ENCODE measurements at places on chromosomes 13 and 19.
A peak's percentile ranks its signal among the peaks of the same experiment; 100 is the strongest.

- peak; percentile 62 for DNase-seq
These were observed 7.9 kb downstream of the DCAF15 start for GRCh38 chr19:13959962-13960862.

DNA sequence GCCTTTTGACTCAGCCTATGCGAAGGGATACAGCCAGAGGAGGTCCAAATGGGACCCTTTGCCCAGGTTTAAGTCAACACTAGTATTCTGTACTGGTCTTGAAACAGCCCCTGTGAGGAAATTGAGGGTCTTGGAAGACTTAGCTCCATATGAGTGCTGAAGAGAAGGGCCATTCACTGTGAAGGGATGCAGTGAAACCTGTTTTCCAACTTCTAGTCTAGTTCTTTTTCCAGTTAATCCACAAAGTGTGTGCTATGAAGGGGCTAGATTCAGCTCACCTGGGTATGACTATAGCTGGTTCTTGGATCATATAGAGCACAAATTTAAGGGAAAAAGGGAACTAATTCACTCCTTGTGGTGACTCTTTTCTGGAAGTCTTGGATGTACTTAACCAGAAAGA, 4.0 kb downstream of the ZBTB32 start:
- DNase-seq = no peak

- no peak for DNase-seq
These were observed 23.3 kb downstream of the SERP2 start for GRCh38 chr13:44396701-44397580.

DNA sequence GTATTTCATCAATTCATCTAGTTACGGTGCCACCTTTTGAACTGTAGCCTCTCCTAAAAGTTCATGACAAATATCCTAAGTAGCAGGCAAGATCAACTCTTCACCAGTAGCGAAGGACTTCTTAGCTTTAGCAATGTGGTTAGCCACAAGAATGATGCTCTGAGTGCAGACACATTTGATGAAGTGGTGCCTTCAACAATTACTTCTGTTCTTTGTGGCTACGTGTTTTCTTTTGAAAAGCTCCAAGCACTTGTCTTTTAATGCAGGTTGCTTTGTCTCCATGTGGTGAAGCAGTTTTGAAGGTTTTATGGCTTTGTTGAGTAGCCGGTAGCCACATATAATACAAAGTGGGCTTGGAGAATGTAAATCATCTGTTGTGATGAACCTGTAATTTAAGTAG, 194.7 kb downstream of the B3GLCT start:
- DNase-seq = no peak

DNA sequence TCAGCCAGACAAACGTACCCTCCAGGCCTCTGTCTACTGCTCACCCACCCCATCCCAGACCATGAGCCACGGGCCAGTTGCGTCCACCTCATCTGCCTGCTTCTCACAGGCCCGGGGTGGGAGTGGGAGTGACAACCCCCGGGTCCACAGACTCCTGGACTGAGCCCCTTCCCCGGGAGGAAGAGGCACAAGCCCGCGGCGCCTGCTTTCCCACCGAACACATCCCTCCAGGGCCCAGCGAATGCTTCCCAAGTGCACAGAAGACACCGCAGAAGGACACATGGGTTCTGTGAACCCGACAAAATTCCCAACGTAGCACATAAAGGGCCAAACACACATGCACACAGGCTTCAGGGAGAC, 18.0 kb upstream of the PLPP2 start:
- no peak for DNase-seq

DNA sequence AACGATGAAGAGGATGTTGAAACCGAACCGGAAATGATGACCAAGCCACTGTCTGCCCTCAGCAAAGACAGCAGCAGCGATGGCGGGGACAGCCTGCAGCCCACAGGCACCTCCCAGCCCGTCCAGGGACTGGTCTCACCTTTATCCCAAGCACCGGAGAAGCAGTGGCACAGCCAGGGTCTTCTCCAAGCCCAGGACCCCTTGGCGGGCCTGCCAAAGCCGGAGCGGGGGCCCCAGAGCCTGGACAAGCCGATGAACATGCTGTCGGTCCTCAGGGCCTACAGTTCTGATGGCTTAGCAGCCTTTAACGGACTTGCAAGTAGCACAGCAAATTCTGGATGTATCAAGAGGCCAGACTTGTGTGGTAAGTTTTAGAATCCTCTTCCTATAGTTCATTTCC, 177.0 kb downstream of the ZNF536 start:
- DNase-seq = no peak

GRCh38 chr19:294946-295686, 3.9 kb upstream of the PLPP2 start:
- DNase-seq = peak; percentile 81

DNA sequence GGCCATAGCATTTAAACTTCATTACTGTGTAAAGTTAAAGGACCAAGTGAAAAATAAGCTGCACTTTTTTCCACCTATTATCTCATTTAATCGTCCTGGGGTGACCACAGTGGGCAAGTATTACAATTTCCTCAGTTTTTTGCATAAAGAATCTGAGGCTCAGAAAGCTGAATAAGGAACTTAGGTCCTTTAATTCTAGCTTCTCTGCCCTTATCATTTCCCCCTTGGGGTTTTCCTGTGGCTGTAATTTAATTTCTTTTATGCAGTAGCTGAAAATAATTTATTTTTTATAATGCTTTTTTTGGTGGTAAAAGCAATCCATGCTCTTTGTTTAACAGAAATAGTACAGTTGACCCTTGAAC, 59.8 kb upstream of the RCBTB2 start:
- no peak for DNase-seq

GRCh38 chr19:11203194-11204075, 6.1 kb upstream of the KANK2 start:
- peak; percentile 91 for DNase-seq

- no peak for DNase-seq
These were observed 243.7 kb downstream of the DNAJC15 start for GRCh38 chr13:43266936-43267615.

- DNase-seq = no peak
These were observed 5.8 kb downstream of the DYRK1B start for GRCh38 chr19:39828015-39828653.

DNA sequence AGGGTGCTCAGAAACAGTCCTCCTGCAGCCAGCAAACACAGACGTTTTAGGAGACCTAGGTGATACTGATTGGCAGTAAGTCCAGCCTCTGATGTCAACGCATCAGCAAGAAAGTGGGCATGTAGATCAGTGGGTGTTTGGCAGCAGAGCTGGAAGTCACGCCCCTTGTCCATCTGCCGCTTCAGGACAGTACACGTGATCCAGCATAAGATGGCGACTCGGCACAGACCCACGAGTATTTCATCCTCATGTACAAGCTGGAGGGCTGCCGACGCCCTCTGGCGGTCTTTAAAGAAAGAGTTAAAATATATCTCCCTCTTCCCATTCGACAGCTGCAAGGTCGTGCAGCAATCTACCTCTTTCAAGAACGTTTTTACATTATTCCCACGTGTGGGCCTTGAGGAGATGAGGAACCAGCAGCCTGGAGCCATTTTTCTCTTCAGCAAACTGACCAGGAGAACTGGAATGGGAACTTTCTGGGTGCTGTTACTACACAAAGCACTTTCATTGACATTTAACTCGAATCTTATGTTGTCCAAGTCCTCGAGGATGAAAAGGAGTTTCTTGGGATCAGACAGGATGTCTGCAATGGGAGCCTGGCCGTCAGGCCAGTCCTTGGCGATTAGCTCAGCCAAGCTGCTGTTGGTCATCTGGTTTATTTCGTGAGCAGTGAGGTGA, 22.3 kb downstream of the NLRP11 start:
- peak; percentile 46 for DNase-seq

DNA sequence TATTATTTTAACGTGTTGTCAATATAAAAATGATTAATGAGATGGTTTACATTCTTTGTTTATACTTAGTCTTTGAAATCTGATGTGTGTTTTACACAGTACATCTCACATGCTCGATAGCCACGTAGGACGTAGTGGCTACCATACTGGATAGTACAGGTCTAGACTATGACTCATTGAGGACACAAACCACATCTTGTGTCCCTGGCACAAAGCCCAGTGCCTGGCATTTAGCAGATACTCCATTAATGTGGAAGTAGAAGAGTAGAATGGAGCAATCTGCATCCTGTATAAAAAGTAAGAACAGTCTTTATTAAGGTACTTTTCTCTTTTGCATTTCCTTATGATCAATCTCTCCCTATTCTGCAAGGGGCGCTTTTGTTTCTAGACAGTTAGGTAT, 49.0 kb upstream of the FRY start:
- peak; percentile 60 for DNase-seq

GRCh38 chr19:55398200-55398925, 9.2 kb downstream of the UBE2S start:
- DNase-seq = no peak

DNA sequence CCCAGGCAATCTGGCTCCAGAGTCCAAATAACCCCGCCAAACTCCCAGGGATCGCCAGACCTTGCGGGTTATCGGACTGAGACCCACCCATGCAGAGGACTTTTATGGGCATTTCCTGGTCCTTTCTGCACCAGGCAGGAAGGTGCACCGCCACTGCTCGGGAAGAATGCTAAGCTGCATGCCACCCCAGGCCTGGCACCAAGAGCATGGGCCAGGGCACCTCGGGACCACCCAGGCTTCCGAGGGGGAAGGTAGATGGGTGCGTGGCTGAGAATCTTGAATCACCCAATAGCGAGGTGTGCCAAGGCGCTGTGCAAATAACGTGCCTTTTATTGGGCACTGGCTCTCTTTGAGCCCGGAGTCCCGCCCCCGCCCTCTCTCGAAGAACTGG, 422 bp upstream of the ZNF575 start:
- no peak for DNase-seq

- no peak for DNase-seq
These were observed 42.6 kb downstream of the MRPL57 start for GRCh38 chr13:21219036-21219381.

DNA sequence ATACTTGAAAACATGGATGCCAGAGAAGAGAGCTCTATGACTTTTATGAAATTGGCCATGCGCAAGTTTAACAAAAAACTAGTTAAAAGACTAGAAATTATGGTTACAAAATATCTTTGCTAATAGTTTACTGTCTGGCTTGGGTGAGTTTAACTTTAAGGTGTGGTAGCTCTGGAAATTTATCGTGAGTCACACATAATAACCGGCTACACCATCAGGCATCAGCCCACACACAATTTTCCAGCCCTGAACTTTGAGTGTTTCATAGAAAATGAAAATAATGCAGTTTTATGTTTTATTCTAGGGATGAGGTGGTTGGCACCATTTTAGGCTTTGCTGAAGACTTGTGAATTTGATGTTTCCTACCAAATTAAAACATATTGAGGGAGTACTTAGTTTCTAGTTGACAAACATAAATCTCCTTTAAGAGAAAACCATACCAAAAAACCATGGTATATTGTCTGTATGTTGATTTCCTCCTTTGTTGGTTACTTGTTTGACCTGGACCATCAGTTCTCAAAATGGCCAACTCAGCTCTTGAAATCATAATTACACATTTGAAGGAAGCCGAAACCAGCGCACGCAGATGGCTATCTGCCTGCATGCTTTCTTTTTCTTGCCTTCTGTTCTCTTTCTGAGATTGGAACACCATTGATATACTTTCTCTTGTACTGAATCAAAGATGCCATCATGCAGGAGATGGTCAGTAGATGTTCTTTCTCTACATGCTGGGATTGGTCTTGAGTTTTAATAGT, 125.1 kb downstream of the AKAP11 start:
- no peak for DNase-seq

- DNase-seq = no peak
These were observed 3.3 kb upstream of the OPA3 start for GRCh38 chr19:45587873-45588272.

Measured in AG08396 (cell line).